Mesothelial cell of epicardium (in vitro differentiated cells): ENCODE measurements at places on chromosomes 5 and 9.
A peak's percentile ranks its signal among the peaks of the same experiment; 100 is the strongest.

GRCh38 chr5:143576711-143577484, 173.4 kb upstream of the NR3C1 start:
- DNase-seq, result peak; percentile 81

- DNase-seq, result no peak
Observed at GRCh38 chr5:94244921-94245320, 373.5 kb downstream of the KIAA0825 start.

DNA sequence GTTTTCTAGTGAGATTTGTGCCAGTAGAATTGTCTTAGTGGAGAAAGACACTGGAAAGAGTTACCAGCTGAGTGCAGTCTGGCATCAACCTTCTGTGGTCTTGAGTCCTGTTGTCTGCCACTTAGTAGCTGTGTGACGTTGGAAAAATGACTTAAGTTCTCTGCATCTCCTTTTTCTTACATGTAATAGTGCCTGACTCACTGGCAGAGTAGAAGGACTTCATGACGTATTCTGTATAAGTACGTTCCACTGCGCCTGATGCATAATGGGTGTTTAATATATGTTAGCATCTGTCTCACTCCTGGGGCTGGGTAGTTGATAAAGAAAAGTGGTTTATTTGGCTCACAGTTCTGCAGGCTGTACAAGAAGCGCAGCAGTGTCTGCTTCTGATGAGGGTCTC, 144.8 kb downstream of the ST8SIA4 start:
- no peak for DNase-seq

DNA sequence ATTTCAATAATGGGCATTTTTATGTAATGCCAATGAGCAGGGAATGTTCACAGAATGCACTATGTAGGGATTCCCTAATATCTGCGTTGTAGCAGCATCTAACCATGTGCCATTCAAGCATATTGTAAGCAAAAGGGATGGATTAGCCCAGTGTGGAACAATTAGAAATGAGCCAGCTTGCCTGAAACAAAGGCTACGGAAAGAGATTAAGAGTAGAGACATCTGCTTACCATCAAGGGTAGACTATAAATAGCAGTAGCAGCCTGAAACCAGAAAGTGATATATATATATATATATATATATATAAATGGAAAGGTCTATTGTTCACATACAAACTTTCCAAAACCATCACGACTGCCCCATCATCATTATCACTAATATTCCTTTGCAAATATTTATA, 31.9 kb upstream of the CEP120 start:
- no peak for DNase-seq

- no peak for DNase-seq
Observed at GRCh38 chr5:67030289-67031056, 166.1 kb downstream of the CD180 start.

DNA sequence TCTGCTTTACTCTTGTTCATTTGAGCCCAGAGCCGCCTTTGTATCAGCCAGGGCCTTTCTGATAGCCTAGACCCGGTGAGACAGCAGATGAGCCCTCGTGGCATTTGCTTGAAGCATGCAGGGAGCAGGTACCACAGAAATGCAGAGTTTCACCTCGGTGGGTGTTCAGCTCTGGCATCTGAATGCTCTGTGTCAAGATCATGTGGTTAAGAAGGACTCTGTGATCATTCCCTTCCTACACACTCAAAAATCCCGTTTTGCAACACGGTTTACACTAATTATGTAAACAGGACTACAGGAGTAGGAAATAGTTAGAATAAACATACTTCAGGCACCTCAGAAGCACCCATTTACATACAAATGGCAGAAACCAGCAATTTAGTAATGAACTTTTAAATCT, 67.2 kb downstream of the MVB12B start:
- no peak for DNase-seq

GRCh38 chr5:15797116-15797515, 297.1 kb downstream of the FBXL7 start:
- no peak for DNase-seq

DNA sequence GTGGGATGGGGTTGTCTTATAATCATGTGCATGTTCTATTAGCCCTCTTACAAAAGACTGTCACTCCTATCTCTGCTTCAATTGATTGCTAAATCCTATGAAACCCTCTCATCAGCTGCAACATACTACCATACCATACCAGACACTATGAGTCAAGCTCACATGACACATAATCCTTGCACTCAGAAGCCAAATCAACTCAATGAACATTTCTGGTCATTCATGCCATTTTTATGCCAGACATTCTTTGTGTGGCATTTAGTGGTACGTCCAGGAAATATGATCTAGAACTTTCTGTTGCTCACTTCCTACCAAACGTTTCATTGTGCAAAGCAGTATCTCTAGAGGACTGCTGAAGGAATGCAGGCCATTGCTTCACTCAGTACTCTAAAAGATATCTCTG, 159.2 kb upstream of the GNA14 start:
- no peak for DNase-seq

DNA sequence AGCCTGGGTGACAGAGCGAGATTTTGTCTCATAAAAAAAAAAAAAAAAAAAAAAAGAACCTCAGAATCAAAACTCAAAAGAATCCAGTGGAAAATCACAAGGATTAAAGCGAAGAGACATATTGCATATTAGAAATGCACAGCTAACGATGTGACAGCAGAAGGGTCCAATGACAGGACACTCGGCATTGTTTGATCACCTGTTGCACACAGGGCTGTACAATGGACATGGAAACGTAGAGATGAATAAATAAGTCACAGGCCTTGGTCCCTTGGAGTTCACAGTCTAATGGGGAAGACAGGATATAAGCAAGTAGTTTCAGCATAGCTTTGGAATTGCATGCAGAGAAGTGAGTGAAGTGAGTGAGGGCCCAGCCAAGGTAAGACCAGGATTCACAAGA, 25.9 kb upstream of the PIK3R1 start:
- no peak for DNase-seq

- DNase-seq, result no peak
Observed at GRCh38 chr5:170223360-170223759, 9.4 kb upstream of the C5orf58 start.

- DNase-seq, result no peak
Observed at GRCh38 chr9:126989847-126990842, 75.6 kb downstream of the RALGPS1 start.

DNA sequence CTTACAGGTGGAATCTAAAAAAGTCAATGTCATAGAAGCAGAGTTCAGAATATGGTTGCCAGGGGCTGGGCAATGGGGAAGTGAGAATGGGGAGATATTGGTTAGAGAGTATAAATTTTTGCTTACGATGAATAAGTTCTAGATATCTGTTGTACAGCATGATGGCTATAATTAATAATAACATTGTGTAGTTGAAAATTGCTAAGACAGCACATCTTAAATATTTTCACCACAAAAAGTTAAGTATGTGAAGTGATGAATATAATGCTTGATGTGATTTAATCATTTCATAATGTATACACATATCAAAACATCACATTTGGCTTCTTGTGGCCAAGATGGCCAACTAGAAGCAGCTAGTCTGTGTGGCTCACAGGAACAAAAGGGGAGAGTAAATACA, 425.9 kb upstream of the ACO1 start:
- no peak for DNase-seq
